Endodermal cell (in vitro differentiated cells): ENCODE measurements at places on chromosomes 1 and 21.

DNA sequence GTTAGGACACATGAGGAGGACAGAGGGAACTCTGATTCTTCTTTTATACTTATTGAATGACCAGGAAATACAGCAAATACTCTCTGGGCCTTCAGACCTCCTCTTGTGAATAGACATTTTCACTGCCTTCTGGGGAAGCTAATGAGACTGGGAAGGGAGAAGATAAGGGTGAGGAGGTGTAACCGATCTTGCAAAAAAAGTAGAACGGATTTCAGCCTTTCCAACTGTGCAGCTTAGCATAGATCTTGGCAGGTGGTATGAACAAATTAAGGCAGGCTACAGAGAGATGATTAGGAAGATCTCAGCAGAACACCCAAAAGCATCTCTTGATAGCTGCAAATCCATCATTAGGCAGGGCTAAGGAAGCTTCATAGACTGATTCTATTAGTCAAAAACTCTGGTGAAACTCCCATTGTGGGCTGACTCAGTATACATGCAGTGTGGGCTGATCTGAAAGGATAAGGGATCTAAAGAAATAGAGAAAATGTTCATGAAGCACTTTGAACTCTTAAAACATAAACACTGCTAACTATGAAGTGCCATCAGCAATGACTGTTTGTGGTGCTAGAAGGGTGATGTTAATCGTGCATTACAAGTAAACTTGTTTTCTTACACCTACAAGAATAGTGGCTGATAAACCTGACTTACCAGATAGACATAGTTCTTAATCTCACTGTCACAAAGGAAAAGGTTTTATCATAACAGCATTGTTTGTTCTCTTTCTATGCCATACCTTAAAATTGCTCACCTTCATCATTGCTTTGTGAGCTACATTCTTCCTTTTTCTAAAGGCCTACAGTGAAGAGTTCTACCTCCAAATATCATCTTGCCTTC is 85.5 kb upstream of the PALMD start:
- H3K4me3 ChIP-seq, result peak overlapping the region; percentile 17
- no peaks in the 10 kb centered on the region for H3K36me3 ChIP-seq
- H3K4me1 ChIP-seq, result peaks cover 9% of the 10 kb centered on the region
- H3K27me3 ChIP-seq, result no peaks in the 10 kb centered on the region
- no peak overlapping the region for H3K27ac ChIP-seq

DNA sequence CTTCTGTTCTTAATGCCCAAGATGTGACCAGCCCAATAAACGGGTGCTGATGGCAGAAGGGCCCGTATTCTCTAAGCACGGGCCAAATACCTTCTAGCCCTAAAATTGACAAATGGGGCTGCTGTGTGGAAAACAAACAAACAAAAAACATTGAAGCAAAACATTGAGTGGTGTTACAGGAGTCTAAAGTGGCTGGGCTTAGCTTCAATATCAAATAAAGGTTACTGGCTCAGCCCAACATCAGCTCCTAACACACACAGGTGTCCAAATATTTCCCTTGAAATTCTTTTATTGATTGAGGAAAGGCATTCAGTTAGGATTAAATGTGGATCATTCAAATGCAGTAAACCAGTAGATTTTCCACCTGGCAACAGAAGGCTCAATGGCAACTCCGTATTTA is 13.3 kb upstream of the TTF2 start:
- H3K27me3 ChIP-seq, result no peaks in the 10 kb centered on the region
- no peak overlapping the region for H3K4me3 ChIP-seq
- H3K27ac ChIP-seq, result no peak overlapping the region
- H3K36me3 ChIP-seq, result no peaks in the 10 kb centered on the region

DNA sequence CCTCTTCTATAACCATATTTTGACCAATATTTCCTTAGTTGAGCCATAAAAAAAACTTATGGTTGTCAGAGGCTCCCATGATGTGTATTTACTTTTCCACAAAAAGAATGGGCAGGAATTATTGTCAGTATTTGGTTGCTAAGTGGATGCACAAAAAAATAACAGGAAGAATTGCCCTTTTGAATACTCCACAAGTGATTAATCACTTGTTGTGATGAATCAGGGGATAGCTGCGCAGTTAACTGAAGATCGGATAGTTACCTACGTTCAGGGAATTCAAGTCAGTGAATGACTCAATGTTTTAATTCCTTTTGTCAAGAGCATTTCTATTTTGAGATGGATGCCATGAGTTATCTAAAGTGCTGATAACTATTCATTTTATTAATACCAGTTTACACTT is 785.2 kb upstream of the B3GALT2 start:
- no peaks in the 10 kb centered on the region for H3K4me1 ChIP-seq
- no peak for DNase-seq
- H3K27me3 ChIP-seq, result no peaks in the 10 kb centered on the region
- no peaks in the 10 kb centered on the region for H3K36me3 ChIP-seq
- H3K27ac ChIP-seq, result no peak overlapping the region

DNA sequence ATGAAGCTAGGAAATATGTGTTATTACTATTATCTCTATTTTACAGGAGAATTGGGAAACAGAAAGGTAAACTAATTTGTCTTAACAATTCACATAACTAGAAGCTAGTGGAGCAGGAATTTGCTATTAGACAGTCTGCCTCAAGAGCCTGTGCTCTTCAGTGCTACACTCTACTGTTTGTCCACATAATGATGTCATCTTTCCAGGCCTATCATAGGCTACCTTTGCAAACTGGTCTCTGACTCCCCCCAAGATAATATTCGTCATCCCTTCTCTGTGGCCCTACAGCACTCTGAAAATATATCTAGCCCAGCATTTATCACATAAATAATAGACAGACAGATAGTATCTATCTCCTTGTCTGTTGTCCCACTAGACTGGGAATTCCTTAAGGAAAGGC is 34.1 kb downstream of the TRIT1 start:
- DNase-seq, result no peak
- H3K27me3 ChIP-seq, result no peaks in the 10 kb centered on the region
- H3K4me1 ChIP-seq, result peaks cover 13% of the 10 kb centered on the region
- H3K4me3 ChIP-seq, result no peak overlapping the region
- no peak overlapping the region for H3K27ac ChIP-seq

DNA sequence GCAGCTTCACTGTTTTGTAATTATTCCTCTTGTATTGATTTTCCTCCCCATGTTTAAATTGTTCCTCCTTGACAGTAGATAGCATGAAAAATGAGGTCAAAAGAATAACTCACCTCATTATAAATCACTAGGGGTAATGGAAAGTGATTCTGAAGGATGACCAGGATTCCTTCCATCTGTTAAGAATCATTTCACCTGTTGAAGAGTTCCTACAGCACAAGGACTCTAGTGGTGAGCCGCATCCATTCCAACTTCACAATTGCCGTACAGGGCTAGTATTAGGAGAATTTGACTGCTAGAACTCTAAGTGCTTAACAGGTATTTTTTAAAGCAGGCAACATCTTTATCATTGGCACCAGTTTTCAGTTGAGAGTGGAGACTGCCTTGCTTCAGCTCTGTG is 13.7 kb downstream of the PPP1R12B start:
- H3K4me3 ChIP-seq, result no peak overlapping the region
- no peaks in the 10 kb centered on the region for H3K36me3 ChIP-seq
- no peak overlapping the region for H3K27ac ChIP-seq
- DNase-seq, result no peak
- no peaks in the 10 kb centered on the region for H3K27me3 ChIP-seq

DNA sequence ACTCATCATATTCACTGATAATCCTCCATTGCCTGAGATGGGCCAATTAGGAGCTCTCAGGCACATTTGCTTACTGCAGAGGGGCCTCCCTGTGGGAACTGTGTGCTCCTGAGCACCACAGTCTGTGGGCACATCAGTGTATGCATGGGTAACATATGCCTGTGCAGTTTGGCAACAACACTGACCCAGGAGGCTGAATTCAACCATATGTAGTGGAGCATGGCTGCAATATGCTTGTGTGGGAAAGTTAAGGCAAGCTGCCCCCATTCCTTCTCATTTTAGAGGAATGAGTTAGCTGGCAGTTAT is 11.8 kb upstream of the FMOD start:
- no peak overlapping the region for H3K4me3 ChIP-seq
- no peak for DNase-seq
- H3K4me1 ChIP-seq, result peaks cover 29% of the 10 kb centered on the region
- H3K27me3 ChIP-seq, result no peaks in the 10 kb centered on the region

- H3K4me1 ChIP-seq, result peaks cover 41% of the 10 kb centered on the region
- H3K27me3 ChIP-seq, result no peaks in the 10 kb centered on the region
Measured at GRCh38 chr1:8671306-8671917, 146.0 kb downstream of the RERE start.

GRCh38 chr1:16145662-16146278 is 10.1 kb downstream of the EPHA2 start:
- no peak overlapping the region for H3K4me3 ChIP-seq
- peaks cover 96% of the 10 kb centered on the region for H3K36me3 ChIP-seq
- no peaks in the 10 kb centered on the region for H3K27me3 ChIP-seq
- peaks cover 53% of the 10 kb centered on the region for H3K4me1 ChIP-seq

GRCh38 chr1:184664042-184664660 is 90.5 kb downstream of the EDEM3 start:
- H3K36me3 ChIP-seq, result no peaks in the 10 kb centered on the region
- peaks cover 13% of the 10 kb centered on the region for H3K4me1 ChIP-seq
- no peak overlapping the region for H3K4me3 ChIP-seq
- DNase-seq, result peak; percentile 95
- H3K27me3 ChIP-seq, result peaks cover 11% of the 10 kb centered on the region

- H3K36me3 ChIP-seq, result peaks cover 49% of the 10 kb centered on the region
- no peak for DNase-seq
- no peak overlapping the region for H3K27ac ChIP-seq
Measured at GRCh38 chr1:151137789-151138188, 8.6 kb downstream of the SEMA6C start.

GRCh38 chr1:202587859-202588485 is 122.3 kb downstream of the SYT2 start:
- H3K27ac ChIP-seq, result no peak overlapping the region
- DNase-seq, result no peak
- no peaks in the 10 kb centered on the region for H3K27me3 ChIP-seq
- no peaks in the 10 kb centered on the region for H3K36me3 ChIP-seq

DNA sequence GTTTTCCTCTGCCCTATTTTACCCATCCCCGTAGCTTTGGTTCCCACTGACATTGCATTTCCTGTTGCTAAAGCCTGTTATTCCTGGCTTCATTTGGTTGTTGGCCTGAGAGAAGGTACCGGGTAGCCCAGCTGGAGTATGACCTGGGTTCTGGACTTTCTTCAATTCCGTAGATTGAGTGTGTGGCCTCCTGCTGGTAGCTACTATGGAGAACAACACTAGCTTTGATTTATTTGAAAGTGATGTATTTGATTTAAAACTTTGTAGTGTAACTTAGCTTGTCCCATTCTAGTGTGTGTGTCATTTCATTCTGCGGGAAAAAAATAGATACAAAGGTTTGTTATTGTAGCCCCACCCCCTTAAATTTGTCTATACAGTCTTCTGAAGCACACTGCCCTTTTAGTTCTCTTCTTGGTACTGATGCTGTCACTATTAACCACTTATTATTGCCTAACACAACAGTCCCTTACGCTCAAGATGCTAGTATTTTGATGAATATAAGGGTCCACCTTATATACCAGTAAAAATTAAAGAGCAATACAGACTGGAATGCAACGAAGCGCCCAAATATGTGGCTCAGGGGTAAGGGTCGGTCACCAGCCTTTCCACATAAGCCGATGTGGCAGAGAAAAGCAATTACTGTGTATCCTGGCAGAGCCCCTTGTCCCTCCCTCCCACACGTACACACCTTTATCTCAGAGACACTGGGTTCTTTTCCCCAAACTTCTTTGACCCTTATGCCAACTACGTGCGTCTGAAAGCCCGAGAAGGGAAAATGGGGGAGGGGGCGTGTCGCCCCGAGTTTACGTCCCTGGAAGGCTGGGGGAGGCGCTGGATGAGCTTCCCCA is 643 bp upstream of the MOV10 start:
- H3K36me3 ChIP-seq, result peaks cover 38% of the 10 kb centered on the region
- no peaks in the 10 kb centered on the region for H3K27me3 ChIP-seq
- DNase-seq, result no peak
- H3K4me3 ChIP-seq, result peak overlapping the region; percentile 77
- H3K27ac ChIP-seq, result no peak overlapping the region

DNA sequence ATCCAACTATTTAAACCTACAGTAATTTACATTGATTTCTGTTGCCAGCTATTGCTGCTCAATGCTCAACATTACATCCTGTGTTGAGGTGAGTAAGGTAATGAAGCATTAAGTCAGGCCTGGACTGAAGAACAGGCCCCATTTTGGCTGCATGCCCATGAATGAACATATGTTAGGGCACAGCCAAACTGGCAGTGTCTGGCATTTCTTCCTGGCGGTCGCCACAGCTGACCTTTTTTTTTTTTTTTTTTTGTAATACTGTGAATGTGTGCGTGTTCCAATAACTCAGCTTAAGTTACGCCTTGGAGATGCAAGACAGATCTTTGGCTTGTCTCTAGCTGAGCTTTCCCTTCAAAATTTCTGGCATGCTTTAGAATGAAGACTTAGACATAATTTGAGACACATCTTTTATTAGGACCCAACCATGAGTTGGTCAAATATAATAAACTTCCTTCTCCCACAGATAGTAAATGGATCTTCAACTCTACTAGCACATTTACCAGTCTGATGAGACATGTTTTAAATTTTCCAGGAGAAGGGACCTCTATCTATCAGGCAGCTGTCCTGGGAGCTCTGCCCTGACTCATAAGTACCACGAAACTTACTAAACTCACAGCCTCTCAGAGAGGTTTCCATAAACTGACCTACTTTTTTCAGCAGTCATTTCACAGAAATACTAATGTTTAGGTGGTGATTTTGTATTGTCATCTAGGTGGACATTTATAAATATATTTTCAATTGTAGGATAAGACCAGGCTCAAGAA is 341.1 kb upstream of the RUNX1 start:
- H3K36me3 ChIP-seq, result no peaks in the 10 kb centered on the region
- no peak overlapping the region for H3K27ac ChIP-seq
- H3K27me3 ChIP-seq, result no peaks in the 10 kb centered on the region
- no peak for DNase-seq

DNA sequence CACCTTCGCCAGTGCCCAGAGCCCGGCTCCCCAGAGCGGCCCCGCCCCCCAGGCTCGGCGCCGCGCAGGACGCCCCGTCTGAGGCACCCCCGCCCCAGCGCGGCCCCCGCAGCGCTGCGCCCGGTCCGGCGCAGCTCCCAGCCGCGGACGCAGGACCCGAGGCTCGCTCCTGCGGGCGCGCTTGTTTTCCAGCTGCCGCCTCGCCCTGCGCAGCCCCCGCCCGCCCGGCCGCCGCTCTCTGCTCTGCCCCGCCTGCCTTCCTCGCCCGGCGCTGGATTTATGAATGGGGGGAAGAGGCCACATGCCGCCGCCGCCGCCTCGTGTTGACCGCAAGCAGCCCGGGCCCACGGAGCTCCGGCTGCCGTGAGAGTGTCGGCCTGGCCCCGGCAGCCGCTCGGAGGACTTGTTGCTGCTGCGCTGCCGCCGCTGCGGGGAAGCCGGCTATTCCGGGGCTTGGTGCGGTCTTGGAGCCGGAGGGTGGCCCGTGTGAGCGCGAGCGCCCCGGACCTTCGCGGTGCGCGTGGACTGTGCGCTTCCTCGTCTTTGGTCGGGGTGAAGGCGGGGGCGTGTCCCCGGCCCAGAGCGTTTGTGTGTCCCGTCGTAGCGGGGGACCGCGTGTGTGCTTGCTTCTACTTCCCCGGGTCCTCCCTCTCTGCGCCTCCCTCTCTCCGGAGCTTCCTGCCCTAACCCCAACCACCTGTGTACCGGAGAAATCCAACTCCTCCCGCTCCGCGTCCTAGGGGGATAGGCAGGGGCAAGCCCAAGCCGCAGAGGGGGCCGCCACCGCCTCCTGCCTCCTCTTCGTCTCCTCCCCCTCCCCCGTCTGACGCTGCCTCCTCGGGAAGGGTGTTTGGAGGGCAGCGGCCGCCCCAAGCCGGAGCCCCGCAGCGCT is 736 bp downstream of the KCNC4 start:
- peak overlapping the region; percentile 69 for H3K4me3 ChIP-seq
- DNase-seq, result peak; percentile 82
- peaks cover 43% of the 10 kb centered on the region for H3K27me3 ChIP-seq
- H3K27ac ChIP-seq, result no peak overlapping the region
- no peaks in the 10 kb centered on the region for H3K36me3 ChIP-seq
